Umbilical cord (tissue), 2 donors: ENCODE measurements at places on chromosomes 16 and 17.

DNA sequence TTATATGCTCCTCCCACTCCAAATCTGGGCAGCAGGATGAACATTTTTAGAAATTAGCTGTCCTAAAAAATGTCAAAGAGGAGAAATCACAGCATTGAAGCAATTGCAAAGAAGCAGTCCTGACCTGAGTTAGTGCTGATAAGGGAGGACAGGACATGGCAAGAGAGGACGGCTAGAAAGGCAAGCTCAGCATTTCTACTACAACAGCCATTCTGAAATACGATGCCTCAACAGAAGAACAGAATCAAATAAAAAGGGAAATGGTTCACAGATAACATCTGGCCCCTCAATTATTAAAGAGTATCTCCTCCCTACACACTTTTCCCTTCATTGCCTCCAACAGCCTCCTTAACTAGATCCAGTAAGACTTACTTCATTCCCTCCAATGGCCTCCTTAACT is 18.3 kb downstream of the VPS53 start:
- peak; percentile 90 for DNase-seq

DNA sequence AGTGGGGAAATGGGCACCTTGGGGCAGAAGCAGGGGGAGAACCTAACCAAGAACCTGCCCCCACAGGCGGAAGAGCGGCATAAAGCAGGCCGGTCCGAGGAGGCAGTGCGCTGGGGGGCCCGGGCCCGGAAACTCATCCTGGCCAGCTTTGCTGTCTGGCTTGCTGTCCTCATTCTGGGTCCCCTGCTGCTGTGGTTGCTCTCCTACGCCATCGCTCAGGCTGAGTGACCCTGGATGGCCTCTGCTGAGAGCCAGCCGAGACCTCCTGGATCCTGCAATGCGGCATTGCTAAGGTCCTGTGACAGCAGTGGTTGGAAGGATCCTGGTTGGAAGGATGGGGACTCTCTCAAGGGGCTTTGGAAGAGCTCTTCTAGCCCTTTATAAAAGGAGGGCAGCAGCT is 4.5 kb upstream of the PHKG2 start:
- DNase-seq: no peak

DNA sequence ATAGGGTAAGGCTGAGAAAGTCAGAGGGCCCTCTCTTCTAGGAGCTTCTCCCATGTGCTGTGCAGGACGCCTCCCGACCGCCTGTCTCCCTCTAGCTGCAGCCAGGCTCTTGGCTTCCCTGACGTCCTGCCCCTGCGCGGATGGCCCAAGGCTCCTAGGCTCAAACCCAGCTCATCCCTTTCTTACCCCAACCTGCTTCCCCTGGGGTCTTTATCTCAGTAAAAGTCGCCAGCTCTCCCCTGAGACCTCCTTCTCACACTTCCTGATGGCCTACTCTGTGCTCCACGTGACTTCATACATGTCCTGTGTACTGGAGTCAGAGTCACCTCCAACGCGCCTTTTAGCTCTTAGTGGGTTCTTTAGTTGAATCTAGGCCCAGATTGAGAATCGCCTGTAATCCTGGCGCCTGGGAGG is 1.1 kb upstream of the ZNF747 start:
- peak; percentile 86 for DNase-seq

DNA sequence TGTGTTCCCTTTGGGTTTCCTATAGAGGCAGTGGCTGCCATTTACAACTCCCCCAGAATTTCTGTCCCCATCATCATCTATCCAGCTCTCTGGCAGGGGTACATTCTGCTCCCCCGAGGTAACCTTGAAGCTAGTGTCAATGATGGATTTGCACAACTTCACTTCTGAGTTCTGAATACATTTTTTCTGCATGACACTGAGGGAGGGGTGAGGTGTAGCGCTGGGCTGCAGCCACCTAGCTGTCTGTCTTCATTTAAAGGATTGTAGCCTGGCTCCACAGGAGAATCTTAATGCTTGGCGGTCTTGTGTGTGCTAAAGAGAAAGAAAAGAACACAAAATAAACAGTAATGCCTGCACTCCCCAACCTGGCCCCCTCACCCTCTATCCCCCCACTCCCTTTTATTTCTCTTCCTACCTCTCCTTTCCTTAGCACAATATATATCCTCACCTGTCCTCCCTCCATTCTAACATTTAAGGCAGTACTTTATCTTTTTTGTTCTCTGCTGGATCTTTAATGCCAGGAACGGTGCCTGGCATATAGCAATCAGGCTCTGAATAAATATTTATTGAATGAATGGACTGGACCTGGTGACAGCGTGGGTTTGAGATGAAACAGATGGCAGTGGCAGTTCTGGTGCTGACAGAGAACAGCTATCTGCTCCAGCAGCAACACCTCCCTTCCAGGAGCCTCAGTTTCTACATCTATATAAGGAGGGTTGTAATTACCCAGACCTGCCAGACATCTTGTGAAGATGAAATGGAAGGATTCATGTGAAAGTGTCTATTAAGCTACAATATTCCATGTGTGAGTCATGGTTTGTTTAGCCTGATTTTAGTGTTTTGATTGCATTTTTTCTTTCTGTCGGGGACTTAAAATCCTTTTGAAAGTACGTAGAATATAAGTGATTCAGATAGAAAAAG is 163.5 kb upstream of the CDH11 start:
- peak; percentile 78 for DNase-seq

DNA sequence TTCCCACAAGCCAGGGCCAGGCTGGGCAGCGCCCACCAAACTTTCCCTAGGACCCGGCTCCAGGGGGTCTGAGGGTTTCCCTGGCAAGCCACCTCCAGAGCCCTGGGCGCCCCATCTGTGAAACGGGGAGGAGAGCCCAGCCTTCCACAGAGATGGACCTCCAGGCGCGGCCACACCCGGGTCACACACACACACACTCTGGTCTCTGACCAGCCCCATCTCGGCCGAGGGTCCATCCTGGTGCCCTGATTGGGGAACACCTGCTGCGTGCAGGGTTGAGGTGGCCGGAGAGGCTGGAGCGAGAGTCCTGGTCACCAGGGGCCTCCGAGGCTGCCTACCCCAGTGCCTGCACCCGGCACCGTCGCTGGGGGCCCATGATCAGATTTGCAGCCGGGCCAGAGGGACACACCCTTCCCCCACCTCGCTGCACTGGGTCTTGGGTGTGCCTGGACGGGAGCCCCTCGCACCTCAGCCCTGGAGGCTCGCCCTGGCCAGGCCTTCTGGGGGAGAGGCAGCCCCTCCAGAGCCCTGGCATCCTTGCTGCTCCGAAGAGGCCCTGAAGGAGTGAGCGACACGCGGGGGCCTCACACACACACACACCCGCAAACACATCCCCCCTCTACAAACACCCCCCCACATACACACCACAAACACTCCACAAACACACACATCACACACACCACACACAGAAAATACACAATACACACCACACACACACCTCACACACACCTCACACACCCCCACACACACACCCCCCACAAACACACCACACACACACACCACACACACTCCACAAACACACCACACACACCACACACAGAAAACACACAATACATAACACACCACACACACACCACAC is 29.7 kb downstream of the SLC25A10 start:
- DNase-seq: no peak

GRCh38 chr16:89386306-89387185 is 103.8 kb downstream of the ANKRD11 start:
- no peak for DNase-seq

DNA sequence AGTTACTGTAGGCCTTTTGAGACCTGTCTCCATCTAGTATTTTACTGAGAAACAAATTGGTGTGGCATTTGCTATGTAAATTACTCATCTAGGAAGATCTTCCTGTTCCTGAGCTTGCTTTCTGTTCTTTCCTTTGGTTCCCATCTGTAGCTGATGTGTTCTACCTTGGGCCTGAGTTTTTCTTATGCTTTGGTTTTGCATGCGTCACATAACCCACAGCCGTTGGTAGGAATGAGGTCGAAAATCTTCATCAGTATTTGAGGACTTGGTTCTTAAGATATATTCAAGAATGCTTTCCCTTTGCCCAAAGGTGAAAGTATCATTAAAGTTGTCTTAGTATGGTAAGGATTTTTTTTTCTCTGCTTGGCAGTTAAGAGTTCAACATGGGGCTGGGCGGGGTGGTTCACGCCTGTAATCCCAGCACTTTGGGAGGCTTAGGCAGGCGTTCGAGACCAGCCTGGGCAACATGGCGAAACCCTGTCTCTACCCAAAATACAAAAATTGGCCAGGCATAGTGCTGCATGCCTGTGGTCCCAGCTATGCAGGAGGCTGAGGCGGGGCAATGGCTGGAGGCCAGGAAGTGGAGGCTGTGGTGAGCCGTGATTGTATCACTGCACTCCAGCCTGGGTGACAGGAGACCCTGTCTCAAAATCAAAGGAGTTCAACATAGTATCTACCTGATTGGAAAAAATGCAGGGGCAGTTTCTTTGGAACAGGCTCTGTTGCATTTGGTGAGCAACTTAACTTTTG is 28.8 kb downstream of the IST1 start:
- DNase-seq: no peak

DNA sequence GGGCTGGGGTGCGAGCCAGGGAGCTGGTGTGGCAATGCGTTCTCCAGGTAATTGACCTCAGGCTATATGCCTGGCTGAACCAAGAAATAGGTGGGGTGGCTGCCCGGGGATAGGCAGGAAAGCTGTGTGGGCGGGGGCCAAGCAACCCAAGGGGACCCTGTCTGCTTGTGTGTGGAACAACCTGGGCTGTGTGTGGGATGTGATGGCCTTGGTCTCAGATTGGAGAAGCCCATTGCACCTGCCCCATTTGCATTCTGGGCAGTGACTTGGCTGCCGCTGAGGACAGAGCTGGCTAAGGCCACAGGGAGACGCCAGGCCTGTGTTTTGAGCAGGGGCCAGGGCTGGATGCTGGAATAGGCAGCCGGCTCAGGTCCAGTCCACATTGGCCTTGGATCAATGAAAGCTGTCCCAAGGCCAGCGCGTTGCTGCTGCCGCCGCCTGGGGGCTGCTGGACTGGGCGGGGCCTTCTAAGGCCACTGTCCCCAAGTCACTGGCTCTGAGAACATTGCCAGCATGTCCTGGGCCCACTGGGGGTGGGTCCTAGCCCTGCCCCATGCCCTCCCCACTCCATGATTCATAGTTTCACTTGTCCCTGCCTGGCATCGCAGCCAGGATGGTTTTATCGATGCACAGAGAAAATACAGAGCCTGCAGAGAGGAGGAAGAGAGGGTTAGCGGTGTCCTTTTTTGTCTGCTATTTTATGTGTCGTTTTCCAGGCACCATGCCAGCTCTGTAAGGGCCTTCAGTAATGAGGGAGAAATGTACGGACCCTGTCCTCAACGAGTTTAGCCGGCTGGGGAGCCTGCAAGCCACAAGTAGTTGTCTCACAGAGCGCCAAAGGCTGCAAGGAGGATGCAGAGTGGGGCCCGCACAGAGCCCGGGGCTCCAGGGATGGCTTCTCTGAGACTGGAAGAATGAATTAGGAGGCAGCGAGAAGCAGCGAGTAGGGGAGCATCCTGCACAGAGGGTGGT is 43.9 kb downstream of the NKD1 start:
- DNase-seq: peak; percentile 82

GRCh38 chr16:10969615-10970014 is 25.3 kb downstream of the CLEC16A start:
- DNase-seq: no peak

- no peak for DNase-seq
Observed at GRCh38 chr17:82226809-82227628, 1.8 kb upstream of the SLC16A3 start.

- peak; percentile 15 for DNase-seq
Observed at GRCh38 chr17:57357830-57358430, 101.6 kb downstream of the MSI2 start.

GRCh38 chr17:60153606-60154390 is 4.0 kb downstream of the CA4 start:
- DNase-seq: no peak

DNA sequence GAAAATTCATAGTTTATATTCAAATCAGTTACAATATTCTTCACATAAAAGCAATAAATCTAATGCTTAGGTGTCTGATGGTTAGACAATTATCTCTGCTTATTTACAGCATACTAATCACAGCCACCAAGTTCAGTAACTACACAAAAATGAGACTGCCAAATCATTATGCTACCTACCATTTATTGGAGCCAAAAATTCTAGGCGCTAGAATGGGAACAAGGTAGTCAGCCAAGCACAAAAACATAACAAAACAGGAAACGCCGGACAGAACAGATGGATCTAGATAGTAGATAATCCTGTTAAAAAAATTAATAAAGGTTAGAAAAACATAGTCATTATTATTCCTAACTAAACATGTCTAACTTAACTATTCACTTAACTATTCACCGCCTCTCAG is 3.6 kb downstream of the ARL6IP1 start:
- no peak for DNase-seq

GRCh38 chr16:68289621-68290329 is 21.0 kb downstream of the SLC7A6OS start:
- DNase-seq: no peak

- peak; percentile 68 for DNase-seq
Observed at GRCh38 chr17:8781776-8782175, 17.4 kb downstream of the MFSD6L start.

- DNase-seq: no peak
Observed at GRCh38 chr16:2212362-2213324, 2.0 kb upstream of the BRICD5 start.

- no peak for DNase-seq
Observed at GRCh38 chr16:27235938-27236245, 32.6 kb downstream of the KDM8 start.

DNA sequence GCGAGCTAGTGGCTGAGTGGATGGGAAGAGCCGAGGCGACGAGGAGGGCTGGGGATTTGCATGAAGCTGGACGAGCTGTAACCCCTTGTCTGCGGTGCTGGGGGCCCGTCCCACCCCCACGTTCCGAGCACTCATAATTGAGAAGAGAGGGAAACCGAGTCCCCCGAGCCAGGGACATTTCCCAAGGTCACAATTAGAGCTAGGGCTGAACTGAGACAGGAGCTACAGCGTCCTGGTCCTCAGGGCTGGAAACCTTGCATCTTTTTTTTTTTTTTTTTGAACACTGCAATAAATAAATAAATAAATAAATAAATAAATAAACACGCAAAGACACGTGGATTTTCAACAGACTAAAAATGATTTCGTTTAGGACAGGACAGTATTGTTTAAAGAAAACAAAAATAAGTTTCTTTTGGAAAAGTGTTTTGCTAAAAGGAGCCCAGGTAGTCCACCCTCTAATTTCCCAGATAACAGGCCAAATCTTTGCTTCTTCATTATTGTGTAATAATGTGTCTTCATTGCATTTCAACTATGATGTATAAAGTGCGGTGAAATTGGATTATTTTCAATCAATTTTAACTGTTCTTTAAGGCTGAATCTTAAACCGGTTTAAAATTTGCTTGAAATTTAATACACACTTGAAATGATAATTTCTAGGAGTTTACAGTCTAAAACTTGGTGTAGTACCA is 992 bp downstream of the GDPD1 start:
- no peak for DNase-seq

- DNase-seq: no peak
Observed at GRCh38 chr16:12366313-12366712, 389.8 kb downstream of the SNX29 start.

- no peak for DNase-seq
Observed at GRCh38 chr17:67316781-67317180, 49.6 kb downstream of the PSMD12 start.
